ENCODE measurements at places on chromosomes 3 and 15.

- DNase-seq = no peak
These were observed 20.0 kb upstream of the CAPN7 start for GRCh38 chr3:15186101-15186476.

GRCh38 chr3:166064476-166064875, 227.3 kb upstream of the BCHE start:
- DNase-seq = no peak

DNA sequence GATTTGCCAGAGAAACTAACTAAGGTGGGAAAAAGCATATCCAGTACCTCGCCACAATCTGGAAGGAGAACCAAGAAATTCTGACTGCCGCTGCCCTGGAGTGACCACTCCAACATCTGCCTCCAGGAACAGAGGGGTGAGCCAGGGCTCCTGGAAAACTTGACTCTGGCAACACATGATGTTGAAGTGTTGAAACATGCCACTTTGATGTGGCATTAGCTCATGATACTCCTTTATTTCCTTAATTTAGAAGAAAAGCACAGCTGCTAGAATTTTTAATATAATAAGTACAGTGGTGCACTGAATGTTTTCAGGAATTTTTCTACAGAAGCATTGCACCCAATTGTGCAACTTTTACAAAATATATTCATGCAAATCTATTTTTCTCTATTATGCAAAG, 109.9 kb upstream of the BCL6 start:
- DNase-seq = no peak

GRCh38 chr3:12953201-12953995, 112.0 kb upstream of the RPL32 start:
- no peak for DNase-seq

- no peak for DNase-seq
These were observed 258.3 kb upstream of the ICE2 start for GRCh38 chr15:60737217-60737616.

DNA sequence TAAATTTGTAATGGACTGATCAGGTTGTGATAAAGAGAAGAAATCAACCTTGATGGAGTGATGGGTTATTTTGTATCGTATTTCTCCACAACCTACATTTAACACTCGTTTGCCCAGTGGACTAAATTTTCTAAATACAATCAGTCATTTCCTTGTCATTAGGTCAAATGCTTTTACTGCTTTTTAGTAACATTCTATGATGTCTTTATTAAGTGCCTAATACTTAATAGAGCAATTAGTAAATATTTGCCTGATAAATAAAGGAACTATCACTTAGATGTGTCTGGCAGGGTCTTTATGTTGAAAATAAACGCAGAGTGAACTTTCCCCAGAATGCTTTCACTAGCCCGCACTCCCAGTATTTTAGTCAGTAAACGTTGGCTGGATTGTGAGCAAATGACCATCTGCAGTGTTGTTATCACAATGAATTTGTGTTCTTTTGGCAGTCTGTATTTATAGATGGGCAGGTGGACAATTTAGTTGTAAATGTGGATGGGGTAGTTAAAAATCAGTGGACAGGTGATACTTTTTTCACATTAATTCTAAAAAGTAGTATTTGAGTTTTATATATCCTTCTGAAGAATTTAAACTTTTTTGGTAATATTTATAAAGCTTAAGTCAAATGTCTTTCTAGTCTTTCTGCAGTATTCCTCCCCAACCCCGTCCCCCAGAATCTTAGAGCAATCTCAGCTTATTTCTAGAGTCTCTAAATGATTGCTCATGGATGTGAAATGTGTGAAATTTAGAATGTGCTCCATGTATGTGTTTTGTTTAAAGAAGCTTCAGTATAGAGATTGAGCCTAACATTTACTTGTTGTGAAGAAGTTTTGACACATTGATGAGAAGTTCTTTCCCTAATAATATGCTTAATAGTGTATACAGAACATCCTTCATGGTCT, 4.9 kb downstream of the USP3 start:
- DNase-seq = no peak

GRCh38 chr3:43727930-43728329, 37.2 kb downstream of the ABHD5 start:
- no peak for DNase-seq

DNA sequence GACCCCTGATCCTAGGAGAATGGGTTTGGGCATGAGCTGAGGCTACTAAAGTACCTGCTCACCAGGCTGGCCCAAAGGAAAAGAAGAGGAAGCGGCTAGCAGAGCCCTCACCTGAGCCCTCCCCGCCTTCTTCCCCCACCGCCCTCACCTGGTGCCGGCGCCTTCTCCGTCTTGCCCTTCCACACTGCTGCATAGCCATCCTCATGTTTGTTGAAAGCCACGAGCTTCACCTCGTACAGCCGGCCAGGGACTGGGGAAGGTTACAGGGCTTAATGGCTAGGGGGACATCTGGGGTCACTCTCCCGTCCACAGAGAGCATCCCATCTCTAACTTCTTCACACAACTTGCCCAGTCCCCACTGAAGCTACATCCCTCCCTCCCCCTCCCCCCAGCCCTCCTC, 13.9 kb upstream of the IGDCC3 start:
- DNase-seq = no peak

GRCh38 chr15:29071232-29071881, 185.6 kb downstream of the APBA2 start:
- no peak for DNase-seq

- no peak for DNase-seq
These were observed 173.7 kb downstream of the CDIN1 start for GRCh38 chr15:36753173-36753572.

- no peak for DNase-seq
These were observed 18.8 kb downstream of the NBEAL2 start for GRCh38 chr3:46998121-46998851.

GRCh38 chr3:6929918-6930317, 69.0 kb downstream of the GRM7 start:
- no peak for DNase-seq

- no peak for DNase-seq
These were observed 9.5 kb upstream of the NR2F2 start for GRCh38 chr15:96320703-96321638.

DNA sequence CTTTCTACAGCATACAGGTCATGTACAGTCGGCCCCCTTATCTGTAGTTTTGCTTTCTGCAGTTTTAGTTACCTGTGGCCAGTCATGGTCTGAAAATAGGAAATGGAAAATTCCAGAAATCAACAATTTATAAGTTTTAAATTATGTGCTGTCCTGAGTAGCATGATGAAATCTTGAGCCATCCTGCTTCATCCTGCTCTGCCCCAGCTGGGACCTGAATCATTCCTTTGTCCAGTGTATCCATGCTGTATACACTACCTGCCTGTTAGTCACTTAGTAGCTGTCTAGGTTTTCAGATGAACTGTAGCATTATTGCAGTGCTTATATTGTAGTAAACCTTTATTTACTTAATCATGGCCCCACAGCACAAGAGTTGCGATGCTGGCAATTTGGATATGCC, 44.8 kb downstream of the AP4E1 start:
- no peak for DNase-seq

DNA sequence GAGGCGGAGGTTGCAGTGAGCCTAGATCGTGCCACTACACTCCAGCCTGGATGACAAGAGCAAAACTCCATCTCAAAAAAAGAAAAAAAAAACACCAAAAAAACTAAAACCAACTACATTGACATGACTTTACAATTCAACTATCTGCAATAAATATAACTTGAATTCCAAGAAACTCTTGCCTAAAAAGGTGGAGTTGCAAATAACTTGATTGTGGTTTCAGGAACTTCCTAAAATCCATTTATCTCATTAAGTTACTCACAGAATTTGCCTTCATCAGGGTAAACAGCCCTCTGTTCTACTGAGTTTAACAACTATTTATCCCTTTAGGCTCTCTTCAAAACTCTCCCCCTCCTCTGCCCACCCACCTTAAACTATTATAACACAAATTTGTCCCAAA, 2.7 kb upstream of the MAPK6 start:
- DNase-seq = no peak

GRCh38 chr3:138687236-138687635, 78.7 kb downstream of the FAIM start:
- no peak for DNase-seq

DNA sequence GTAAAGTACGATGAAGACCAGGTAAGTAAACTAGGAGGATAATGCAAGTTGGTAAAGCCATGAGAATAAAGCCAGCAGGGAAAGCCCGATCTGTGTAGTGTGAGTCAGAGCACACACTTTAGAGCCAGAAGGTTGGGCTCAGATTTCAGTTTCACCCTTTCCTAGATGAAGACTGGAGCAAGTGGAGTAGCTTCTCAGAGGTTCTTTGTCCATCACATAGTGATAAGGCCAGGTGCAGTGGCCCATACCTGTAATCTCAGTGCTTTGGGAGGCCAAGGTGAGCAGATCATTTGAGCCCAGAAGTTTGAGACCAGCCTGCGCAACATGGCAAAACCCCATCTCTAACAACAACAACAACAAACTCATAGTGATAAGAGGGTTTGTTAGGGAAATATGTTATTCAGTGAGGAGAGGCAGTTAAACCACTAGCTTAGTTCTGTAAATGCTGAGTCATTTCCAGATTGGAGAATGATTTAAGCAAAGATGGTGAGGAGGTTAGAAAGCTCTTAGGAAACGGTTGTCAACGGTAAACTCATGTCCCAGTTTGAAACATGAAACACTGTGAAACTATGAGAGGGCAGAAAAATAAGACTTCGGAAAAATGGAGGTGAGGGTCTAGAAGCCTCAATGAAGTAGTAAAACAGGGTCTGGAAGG, 39.0 kb downstream of the IL12A start:
- no peak for DNase-seq

- DNase-seq = no peak
These were observed 27.5 kb downstream of the ANXA2 start for GRCh38 chr15:60370105-60370868.

Measured in thymus (tissue), 14 donors.